ENCODE measurements at places on chromosomes 2 and 18.

- DNase-seq, result no peak
These were observed 41.3 kb downstream of the NGEF start for GRCh38 chr2:232971744-232972143.

DNA sequence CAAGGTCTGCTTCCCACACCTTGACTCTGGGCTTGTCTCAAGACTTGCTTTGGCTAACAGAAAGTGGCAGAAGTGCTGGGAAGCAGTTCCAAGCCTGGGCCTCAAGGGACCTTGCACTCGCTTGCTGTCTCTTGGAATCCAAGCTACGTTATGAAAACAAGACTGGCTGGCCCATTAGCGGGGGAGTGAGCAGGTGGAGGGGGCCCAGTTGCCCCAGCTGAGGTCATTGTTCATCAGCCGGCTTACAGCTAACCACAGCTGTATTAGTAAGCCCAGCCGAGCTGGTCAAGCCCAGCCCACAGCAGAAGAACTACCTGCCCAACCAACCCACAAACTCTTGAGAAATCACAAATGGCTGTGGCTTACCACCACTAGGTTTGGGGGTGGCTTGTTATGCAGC is 63.1 kb downstream of the MARCO start:
- DNase-seq, result no peak

GRCh38 chr2:3122525-3122924 is 255.1 kb downstream of the EIPR1 start:
- no peak for DNase-seq

- no peak for DNase-seq
These were observed 66.2 kb upstream of the MCFD2 start for GRCh38 chr2:46981662-46982350.

DNA sequence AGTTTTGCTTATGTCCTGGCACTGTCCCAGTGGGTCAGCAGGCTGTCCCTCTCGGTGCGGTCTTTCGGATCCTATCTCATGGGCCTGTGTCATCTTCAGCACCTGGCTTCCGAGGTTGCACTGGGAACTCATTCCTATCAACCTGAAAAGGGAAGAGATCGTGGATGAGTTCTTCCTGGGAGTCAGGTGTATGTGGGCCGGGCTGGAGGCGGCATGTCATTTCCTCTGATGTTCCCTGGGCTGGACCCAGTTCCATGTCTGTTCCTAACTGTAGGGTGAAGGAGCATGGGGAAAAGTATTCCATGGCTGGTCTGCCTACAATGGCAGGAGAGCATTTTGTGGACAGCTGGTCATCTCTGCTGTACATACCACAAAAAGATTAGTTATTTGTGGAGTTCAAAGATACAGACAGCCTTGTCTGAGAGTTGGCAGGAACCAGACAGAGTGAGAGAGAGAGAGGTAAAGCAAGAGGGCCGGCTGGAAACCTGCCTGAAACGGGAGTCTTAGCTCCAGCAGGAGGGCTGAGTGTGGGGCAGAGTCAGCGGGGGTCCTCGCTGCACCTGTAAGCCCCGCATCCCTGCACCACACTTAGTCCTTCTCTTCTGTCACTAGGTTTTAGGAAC is 25.2 kb downstream of the FAM228A start:
- no peak for DNase-seq
